CD4-positive, alpha-beta memory T cell (primary cell): ENCODE measurements at places on chromosomes 11 and 22.

GRCh38 chr11:33185756-33186155 is 24.5 kb upstream of the CSTF3 start:
- no peak for DNase-seq

DNA sequence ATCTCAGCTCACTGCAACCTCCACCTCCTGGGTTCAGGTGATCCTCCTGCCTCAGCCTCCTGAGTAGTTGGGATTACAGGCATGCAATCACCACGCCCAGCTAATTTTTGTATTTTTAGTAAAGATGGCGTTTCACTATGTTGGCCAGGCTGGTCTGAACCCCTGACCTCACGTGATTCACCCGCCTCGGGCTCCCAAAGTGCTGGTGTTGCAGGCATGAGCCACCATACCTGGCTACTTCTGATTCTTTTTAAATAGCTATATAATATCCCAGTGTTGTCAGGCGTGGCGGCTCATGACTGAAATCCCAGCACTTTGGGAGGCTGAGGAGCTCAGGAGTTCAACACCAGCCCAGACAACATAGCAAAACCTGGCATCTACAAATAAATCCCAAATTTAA is 20.7 kb downstream of the TMEM41B start:
- no peak for DNase-seq

DNA sequence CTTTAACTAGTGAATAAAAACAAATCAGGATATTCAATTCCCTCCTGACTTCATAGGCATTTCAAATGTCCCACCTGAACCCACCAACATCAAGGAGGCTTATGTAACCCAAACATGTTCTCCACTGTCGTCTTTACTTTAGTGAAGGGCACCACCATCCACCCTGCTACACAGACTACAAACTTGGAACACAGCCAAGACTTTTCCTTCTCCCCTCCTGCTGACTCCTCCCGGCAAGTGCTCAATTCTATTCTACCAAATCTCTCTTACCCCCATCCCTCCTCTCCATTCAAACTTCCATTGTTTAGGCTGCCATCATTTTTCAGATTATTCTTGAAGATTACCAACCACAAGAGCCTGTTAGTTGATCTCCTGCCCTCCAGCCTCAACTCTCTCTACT is 24.3 kb downstream of the SAAL1 start:
- DNase-seq = no peak

GRCh38 chr11:77250881-77251640 is 50.4 kb downstream of the GDPD4 start:
- no peak for DNase-seq

DNA sequence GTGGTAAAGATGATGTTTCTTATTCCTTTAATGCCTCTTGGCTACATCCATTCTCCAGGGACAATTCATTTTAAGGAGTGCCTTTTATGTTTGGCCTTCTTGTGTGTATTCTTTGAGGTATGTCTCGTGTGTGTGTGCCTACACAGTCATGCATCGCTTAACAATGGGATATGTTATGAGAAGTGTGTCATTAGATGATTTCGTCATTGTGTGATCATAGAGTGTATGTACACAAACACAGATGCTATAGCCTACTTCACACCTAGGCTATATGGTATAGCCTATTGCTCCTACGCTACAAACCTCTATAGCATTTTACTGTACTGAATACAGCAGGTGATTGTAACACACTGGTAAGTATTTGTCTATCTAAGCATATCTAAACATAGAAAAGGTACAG is 23.0 kb downstream of the ZNF202 start:
- DNase-seq = no peak

- DNase-seq = no peak
Measured at GRCh38 chr11:64176751-64177150, 9.2 kb upstream of the STIP1 start.

DNA sequence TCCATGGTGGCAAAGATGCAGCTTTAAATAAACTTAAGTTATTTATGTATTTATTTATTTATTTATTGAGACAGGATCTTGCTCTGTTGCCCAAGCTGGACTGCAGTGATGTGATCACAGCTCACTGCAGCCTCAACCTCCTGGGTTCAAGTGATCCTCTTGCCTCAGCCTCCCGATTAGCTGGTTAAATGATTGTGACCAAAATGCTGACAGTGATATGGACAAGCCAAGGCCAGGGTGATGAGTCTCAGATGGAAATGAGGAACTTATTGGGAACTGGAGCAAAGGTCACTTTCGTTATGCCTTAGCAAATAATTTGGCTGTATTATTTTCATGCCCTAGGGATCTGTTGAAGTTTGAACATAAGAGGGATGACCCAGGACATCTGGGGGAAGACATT is 9.3 kb upstream of the LRP5 start:
- no peak for DNase-seq

- no peak for DNase-seq
Measured at GRCh38 chr22:34761111-34761510, 304.8 kb upstream of the ISX start.

DNA sequence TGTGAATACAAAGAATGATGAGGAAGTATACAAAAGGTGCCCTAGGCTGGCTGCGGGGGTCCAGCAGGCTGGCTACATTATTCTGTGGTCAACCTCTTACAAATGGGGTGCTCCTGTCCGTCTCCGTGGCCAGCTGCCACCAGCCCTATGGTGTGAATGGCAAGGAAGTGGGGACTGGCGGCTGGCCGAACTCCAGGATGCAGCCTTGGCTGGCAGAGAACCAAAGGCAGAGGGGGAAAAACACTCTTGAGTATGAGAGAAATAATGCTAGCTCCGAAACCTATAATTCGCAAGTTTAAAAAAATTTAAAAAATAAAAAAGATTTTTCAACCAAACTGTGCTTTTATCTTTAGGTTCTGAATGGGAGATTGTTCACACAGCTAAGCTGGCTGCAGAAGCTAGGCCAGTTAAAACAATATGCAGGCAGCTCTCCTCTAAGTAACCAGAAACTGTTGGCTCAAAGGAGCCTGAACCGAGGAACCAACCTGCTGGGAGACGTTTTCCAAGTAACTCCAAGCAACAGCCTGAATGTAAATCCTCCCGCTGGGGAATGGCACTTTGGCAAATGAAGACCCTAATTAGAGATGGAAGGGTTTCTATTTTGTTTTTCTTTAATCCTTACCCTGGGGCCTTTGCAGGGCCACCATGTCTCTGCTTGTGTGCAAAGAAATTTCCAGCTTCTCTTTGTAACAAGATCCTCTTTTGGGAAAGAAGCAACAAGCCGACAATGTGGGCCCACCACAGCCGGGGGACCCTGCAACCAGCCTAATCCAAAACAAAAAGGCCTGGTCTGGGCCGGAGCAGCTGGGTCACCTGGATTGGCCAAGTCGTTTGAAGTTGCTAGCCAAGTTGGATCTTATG is 50.2 kb downstream of the C22orf31 start:
- DNase-seq = no peak

GRCh38 chr11:100190395-100190794 is 496.7 kb upstream of the ARHGAP42 start:
- no peak for DNase-seq

- no peak for DNase-seq
Measured at GRCh38 chr11:23134627-23135026, 274.4 kb upstream of the CCDC179 start.
